ENCODE measurements at places on chromosomes 3 and 15.

DNA sequence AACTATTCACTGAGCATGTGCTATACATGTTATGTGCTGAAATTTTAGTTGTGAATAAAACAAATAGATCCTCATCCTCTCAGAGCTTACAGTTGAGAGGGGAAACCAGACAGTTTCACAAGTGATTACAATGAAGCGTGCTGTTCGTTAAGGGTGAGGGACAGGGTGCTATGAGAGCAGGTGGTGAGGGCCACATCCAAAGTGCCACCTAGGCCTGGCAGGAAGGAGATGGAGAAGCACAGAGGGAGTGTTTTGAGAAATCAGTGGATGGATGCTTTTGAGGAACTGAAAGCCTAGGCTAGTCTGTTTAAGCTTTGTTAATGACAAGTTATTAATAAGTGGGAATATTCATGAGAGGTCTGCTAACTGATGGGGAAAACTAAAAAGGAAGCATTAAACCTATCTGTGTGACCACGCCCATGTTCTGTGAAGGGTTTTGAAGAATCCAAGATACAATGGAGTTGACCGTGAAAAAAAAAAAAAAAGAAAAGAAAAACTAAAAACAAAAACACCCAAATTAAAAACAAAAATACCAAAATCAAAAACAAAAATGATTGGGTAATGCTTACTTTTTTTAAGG lies 7.3 kb downstream of the MCTP2 start:
- no peak for DNase-seq

- no peak for DNase-seq
These were observed 32.9 kb downstream of the CMSS1 start for GRCh38 chr3:99850608-99851007.

DNA sequence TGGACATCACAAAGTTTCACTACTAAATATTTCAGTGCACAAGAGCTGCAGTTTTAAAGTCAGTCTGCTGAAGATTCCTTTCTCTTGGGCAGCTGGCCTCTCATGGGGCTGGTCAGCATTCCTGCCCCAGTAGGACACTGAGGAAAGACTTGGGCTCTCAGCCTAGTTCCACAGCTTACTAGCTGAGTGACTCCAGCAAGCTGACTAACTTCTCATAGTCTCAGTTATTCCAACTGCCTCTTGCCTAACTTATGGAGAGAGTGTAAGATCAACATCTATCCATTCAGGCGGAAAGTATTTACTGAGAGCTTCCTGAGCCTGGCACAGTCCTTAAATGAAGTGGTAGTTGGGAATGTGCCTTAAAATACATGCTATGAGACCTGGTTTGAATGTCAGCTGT lies 27.0 kb downstream of the TM4SF4 start:
- DNase-seq: peak; percentile 68

GRCh38 chr3:121836481-121836880 lies 1.5 kb downstream of the EAF2 start:
- no peak for DNase-seq

- no peak for DNase-seq
These were observed 13.8 kb downstream of the EIF3J start for GRCh38 chr15:44550734-44551133.

- DNase-seq: no peak
These were observed 11.1 kb downstream of the IGF2BP2 start for GRCh38 chr3:185813691-185814215.

DNA sequence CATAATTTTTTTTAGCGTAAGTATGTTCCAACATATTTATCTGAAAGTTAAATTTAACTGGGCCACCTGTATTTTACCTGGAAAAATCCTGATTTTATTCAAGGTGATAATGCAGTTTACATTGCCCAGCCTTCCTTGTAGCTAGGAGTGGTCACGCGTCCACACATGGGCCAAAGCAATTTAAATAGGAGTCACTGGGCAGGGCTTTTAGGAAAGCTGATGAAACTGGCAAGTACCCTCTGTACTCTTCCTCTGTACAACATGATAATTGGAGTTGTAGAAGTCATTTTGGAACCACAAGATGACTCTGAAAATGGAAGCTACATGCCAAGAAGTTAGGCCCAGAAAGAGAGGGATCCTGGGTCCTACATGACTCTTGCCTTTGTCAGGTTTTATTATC lies 9.5 kb downstream of the BTD start:
- no peak for DNase-seq

- DNase-seq: no peak
These were observed 289.3 kb downstream of the EPHB1 start for GRCh38 chr3:135084405-135084804.

DNA sequence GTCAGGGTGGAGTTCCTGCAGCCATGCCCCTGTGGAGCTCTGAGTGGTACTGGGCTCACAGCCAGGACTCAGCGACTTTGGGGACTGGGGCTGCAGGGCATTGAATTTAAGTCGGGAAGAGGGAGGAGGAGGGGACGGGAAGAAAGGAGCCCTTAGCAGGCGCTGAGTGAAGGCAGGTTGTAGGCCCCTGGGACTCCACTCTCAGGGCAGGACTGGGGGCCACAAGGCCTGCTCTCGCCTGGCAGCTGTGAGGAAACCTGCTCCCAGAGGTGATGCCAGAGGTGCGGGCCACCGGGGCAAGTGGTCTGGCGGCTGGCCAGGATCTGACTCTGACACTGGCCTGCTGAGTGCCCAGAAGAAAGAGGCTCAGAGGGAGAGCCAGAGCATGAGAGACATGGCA lies 73.5 kb downstream of the EPHB3 start:
- DNase-seq: no peak

- no peak for DNase-seq
These were observed 38.9 kb downstream of the TFG start for GRCh38 chr3:100748220-100748619.

DNA sequence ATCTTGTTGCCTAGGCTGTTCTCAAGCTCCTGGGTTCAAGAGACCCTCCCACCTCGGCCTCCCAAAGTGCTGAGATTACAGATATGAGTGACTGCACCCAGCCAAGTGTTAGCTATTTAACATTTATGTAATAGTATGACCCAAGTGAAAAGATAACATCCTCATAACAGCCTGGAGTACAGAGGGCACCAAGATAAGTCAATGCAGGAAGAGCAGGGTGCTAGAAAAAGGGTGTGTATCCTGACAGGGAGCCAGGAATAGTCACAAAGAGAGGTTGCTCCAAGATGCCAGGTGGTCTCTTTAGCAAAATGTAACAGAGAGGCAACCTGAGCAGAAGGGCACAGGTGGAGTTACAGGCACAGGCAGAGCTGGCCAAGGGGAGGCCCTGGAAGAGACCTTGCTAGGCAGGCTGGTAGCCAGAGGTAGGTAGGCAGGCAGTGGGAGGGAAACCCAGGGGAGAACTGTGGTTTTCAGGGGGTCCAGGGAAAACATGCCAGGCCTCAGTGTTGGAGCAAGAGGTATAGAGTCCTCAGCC lies 277.4 kb downstream of the ERC2 start:
- DNase-seq: no peak

DNA sequence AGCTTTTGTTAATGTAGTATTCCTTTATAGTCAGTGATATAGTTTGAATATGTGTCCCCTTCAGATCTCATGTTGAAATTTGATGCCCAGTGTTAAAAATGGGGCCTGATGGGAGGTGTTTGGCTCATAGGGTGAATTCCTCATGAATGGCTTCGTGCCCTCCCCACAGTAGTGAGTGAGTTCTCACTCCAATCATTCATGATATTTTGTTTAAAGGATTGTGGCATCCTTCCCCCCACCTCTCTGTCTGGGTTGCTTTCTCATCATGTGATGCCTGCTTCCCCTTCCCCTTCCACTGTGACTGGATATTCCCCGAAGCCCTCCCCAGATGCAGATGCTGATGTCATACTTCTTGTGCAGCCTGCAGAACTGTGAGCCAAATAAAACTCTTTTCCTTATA lies 649.8 kb upstream of the NR2F2 start:
- no peak for DNase-seq

GRCh38 chr15:90701880-90702630 lies 15.1 kb upstream of the BLM start:
- no peak for DNase-seq

DNA sequence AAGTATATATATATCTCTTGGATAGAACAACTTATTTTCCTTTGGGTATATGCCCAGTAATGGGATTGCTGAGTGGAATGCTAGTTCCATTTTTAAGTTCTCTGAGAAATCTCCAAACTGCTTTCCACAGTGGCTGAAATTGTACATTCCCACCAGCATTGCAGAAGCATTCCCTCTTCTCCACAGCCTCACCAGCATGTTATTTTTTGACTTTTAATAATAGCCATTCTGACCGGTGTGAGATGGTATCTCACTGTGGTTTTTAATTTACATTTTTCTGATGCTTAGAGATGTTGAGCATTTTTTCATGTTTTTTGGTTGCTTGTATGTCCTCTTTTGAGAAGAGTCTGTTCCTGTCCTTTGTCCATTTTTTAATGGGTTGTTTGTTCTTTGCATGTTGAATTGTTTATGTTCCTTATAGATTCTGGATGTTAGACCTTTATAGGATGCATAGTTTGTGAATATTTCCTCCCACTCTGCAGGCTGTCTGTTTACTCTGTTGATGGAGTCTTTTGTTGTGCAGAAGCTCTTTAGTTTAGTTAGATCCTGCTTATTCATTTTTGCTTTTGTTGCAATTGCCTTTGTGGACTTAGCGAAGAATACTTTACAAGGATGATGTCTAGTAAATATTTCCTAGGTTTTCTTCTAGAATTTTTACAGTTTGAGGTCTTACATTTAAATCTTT lies 82.7 kb upstream of the NR2F2 start:
- no peak for DNase-seq

- DNase-seq: no peak
These were observed 9.9 kb downstream of the THAP10 start for GRCh38 chr15:70882361-70882760.

GRCh38 chr3:122825460-122825859 lies 30.6 kb downstream of the SLC49A4 start:
- no peak for DNase-seq

DNA sequence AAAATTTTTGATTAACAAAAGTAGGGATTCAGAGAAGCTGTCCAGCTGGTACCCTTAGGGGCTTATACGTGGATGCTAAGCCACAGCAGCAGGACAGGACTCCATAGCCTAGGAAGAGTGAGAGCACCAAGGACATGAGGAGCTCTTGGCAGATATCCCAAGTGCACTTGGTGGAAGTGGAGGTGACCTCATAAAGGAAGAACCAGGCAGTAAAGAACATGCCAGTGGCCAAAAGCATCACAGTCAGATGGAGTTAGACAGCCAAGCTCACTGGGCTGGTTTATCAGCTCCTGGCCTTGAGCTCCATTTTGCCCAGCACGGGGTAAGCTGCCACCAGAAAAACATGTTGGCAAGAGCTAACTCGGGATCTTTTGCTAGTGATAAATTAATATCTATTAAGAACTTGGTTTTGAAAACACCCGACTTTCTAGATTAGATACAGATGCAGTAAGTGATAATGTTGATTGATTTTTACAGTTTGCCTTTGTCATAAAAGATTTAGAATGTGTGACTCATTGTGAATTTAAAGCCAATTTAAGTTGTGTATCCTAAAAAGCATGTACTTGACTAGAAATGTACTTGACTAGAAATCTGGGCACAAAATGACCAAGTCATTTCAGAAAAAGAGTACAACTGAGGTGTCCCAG lies 108.0 kb downstream of the CMSS1 start:
- no peak for DNase-seq

GRCh38 chr3:181839916-181840297 lies 128.2 kb downstream of the SOX2 start:
- no peak for DNase-seq

- DNase-seq: no peak
These were observed 13.1 kb upstream of the TMEM42 start for GRCh38 chr3:44848634-44849033.

GRCh38 chr3:25262322-25262721 lies 165.7 kb upstream of the RARB start:
- DNase-seq: no peak

- DNase-seq: no peak
These were observed 48.8 kb upstream of the PRTG start for GRCh38 chr15:55791551-55792400.

DNA sequence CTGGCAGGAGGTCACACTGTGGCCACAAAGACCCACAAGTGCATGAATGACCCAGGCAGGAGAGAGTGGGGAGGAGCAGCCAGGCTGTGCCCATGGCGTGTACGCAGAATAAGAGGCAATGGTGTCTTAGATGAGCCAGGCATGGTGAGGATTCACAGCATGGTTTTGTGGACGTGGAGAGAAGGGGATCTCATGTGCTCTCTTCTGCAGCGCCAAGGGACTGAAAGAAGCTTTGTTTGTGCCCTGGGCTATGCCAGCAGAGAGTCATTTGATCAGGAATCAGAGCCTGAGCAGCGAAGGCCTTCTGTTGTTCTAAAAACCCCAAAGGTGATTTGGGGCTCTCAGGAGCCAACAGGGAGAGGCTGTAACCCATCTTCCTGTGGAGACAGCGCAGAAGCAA lies 18.7 kb upstream of the RPP14 start:
- DNase-seq: no peak

DNA sequence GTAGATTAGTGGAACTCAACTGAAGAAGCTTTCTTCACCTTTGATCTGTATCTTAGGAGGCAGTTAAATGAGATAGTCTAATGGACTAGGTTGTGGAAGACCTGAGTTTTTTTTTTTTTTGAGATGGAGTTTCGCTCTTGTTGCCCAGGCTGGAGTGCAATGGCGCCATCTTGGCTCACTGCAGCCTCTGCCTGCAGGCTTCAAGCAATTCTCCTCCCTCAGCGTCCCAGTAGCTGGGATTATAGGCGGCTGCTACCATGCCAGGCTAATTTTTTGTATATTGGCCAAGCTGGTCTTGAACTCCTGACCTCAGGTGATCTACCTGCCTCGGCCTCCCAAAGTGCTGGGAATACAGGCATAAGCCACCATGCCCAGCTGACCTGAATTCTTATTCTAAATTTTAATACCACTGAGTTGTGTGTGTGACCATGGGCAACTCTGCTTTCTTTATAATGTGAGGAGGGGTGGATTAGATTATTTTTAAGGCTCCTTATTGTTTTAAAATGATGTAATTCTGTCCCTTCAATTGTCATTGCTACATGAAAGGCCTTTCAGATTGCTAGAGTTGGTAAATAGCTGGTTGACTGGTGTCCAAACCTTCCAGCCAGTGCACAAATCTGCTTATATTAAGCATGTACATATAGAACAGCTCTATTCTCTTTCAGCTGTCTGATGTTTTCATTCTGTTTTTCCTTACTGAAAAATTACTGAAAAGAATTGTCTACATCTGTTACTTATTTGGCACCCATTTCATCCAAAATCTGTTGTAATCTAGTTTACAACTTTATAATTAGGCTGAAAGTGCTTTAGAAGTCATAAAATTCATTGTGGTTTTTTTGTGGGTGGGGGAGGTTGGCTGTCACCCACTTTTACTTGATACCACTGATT lies 2.3 kb downstream of the LNP1 start:
- no peak for DNase-seq

GRCh38 chr3:27749643-27750042 lies 27.5 kb upstream of the EOMES start:
- DNase-seq: no peak

DNA sequence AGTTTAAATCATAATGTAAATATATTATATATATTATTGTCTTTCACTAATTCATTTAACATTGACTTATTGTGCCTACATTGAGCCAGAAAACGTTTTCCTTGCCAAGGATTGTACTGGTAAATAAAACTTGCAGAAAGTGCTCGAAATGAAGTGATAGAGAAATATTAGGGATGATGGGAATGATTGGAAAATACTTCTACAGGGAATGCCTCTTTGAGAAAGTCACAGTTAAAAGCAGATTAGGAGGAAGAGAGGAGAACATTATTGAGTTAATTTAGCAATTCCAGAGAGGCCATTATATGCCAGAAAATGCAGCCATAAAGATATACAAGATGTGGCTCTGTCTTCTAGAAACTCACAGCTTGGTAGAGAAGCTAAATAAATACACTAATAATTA lies 560.0 kb upstream of the KCNMB2 start:
- DNase-seq: no peak

GRCh38 chr3:128569756-128570155 lies 76.8 kb upstream of the GATA2 start:
- DNase-seq: no peak

GRCh38 chr3:114690911-114691310 lies 397.1 kb downstream of the TIGIT start:
- DNase-seq: no peak
